ENCODE measurements at places on chromosomes 13 and 19. TPM values are rescaled to one million over a fixed set of nuclear protein-coding genes. Genes with fewer than 3 reads are reported as not detected.

KLK14 gene
- not detected for total RNA-seq

F10 gene
- total RNA-seq: 0.56 TPM

C19orf81 gene
- total RNA-seq: not detected

PPM1N gene
- 1.4 TPM for total RNA-seq

RGCC gene
- total RNA-seq: not detected

BLVRB gene
- 3.8 TPM for total RNA-seq

PEG3 gene
- total RNA-seq: 545 TPM

BEST2 gene
- total RNA-seq: 0.04 TPM

POU4F1 gene
- total RNA-seq: 97.0 TPM

FLT1 gene
- total RNA-seq: 0.25 TPM
